HepG2 (cell line): ENCODE measurements at places on chromosomes 3 and 15. TPM values are rescaled to one million over a fixed set of nuclear protein-coding genes. Genes with fewer than 3 reads are reported as not detected.
A peak's percentile ranks its signal among the peaks of the same experiment; 100 is the strongest.

DNA sequence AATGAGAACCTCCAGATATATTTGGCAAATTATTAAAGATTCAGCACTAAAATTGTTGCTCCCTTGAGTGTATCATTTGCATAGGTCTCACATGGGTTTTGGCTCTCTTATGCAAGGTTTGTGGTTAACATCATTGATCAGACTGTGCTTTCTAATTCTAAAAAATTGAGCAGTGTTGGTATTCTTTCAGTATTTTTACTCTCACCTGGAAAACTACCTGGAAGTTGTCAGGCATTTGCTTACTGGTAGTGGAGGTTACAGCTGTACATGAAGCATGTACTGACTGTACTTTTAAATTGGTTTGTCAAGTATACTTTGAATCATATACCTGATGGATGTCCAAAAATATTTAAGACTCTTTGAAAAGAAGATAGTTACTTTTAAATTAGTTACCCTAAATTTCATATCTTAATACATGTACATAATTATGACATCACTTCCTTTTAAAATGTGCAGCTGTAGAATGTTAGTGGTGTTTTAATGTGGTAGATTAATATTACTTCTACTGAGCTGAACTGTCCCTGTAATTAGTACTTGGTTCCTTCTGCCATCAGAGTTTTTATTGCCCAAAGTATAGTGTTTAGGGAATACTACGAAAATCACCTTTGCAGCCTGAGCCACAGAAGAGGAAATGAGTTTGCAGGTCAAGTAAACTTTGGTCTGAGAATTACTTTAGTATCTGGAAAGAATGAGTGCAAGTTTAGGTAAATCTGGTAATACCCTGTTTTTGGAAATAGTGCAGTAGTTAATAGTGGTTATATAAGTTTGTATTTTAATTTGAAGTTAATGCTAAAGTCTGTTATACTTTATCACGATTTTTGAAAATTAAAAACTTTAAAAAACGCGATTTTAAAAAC, 2.8 kb downstream of the CHD2 start:
- H3K27me3 ChIP-seq = no peaks in the 10 kb centered on the region; the same call in 2 of the 3 replicates
- peaks cover 41% of the 10 kb centered on the region for H3K4me1 ChIP-seq
- peak overlapping the region; percentile 100 for H3K27ac ChIP-seq
- H3K4me3 ChIP-seq = peak overlapping the region; percentile 88
- no peak for DNase-seq

DNA sequence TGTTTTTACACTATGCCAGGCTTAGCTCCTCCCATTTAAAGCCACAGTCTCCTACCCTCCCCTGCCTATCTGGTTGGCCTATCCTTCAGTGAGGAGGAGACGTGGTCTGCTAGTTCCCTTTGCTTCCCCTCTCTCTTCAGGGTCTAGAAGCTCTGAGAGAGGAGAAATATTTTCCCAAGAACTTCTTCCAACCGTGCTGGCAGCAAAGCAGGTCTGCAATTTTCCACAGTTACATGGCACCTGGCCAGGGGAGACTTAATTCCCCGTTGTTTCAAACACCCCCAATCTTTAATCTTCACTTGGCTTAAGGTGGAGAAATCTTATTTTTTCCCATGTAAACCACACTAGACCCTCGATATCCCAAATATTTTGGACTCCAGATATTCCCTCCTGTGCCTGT, 149.5 kb upstream of the MCTP2 start:
- no peak overlapping the region for H3K27ac ChIP-seq
- no peaks in the 10 kb centered on the region for H3K36me3 ChIP-seq
- H3K4me1 ChIP-seq = no peaks in the 10 kb centered on the region
- H3K4me3 ChIP-seq = no peak overlapping the region
- no peak for DNase-seq

GRCh38 chr3:158395421-158395820, 175.6 kb upstream of the MLF1 start:
- no peaks in the 10 kb centered on the region for H3K27me3 ChIP-seq
- H3K27ac ChIP-seq = no peak overlapping the region
- no peak overlapping the region for H3K4me3 ChIP-seq
- no peaks in the 10 kb centered on the region for H3K4me1 ChIP-seq

DNA sequence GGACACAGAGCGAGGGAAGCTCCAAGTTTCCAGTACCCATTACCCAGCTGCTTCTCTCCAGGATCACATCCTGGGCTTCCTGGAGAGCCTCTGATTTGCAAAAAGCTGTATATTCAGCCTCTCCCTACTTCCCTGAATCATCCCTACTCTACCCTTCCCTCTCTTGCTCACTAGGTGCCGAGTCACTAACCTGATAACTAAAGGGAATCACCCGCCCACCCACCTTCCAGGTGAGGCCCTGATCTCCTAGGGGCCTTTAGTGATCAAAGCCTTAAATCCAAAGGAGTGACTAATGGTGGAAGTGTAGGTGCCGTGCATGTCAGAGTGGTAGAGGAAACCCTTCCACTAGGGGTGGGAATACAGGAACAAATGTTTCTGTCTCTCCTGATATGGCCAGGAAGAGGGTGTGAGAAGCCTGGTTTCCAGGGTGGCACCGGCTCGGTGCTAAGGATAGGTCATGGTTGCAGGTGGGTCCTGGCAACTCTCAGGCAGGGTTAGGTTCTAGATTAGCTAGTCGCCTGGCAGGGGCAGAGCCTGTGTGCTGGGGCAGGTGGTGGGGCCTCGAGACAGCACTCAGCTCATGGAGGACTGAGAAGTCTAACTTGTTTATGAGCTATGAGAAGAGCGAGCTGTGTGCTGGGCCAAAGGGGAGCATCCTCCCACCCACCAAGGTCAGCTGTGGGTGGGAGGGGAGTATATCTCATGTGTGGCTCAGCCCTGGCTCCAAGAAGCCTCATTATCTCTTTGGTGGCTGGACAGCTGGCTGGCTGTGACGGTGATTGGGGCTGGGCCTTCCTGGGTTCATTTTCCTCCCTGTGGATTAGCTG, 10.1 kb downstream of the SEMA7A start:
- H3K27me3 ChIP-seq = no peaks in the 10 kb centered on the region
- peak; percentile 28 for DNase-seq
- H3K36me3 ChIP-seq = no peaks in the 10 kb centered on the region; the same call in none of the 3 replicates
- no peak overlapping the region for H3K4me3 ChIP-seq
- peak overlapping the region; percentile 74 for H3K27ac ChIP-seq

- no peaks in the 10 kb centered on the region for H3K4me1 ChIP-seq
- no peaks in the 10 kb centered on the region; the same call in 1 of the 2 replicates for H3K27me3 ChIP-seq
- no peaks in the 10 kb centered on the region for H3K36me3 ChIP-seq
- DNase-seq = no peak
- no peak overlapping the region for H3K27ac ChIP-seq
- no peak overlapping the region for H3K4me3 ChIP-seq
Measured at GRCh38 chr3:169268286-169268776, 395.2 kb downstream of the MECOM start.

- H3K27me3 ChIP-seq = no peaks in the 10 kb centered on the region
- no peak overlapping the region for H3K4me3 ChIP-seq
- DNase-seq = no peak
- no peak overlapping the region for H3K27ac ChIP-seq
- no peaks in the 10 kb centered on the region for H3K4me1 ChIP-seq
- peaks cover 5% of the 10 kb centered on the region; the same call in 1 of the 3 replicates for H3K36me3 ChIP-seq
Measured at GRCh38 chr15:42695527-42696071, 41.3 kb downstream of the CDAN1 start.

GRCh38 chr3:41200669-41201021, 1.3 kb downstream of the CTNNB1 start:
- H3K27ac ChIP-seq = peak overlapping the region; percentile 69
- H3K4me1 ChIP-seq = peaks cover 41% of the 10 kb centered on the region
- peak overlapping the region; percentile 98 for H3K4me3 ChIP-seq
- peaks cover 5% of the 10 kb centered on the region; the same call in 1 of the 3 replicates for H3K27me3 ChIP-seq

GRCh38 chr3:144221761-144222160, 250.1 kb downstream of the DIPK2A start:
- H3K4me3 ChIP-seq = no peak overlapping the region
- no peaks in the 10 kb centered on the region for H3K27me3 ChIP-seq
- no peak for DNase-seq
- no peaks in the 10 kb centered on the region for H3K4me1 ChIP-seq

DNA sequence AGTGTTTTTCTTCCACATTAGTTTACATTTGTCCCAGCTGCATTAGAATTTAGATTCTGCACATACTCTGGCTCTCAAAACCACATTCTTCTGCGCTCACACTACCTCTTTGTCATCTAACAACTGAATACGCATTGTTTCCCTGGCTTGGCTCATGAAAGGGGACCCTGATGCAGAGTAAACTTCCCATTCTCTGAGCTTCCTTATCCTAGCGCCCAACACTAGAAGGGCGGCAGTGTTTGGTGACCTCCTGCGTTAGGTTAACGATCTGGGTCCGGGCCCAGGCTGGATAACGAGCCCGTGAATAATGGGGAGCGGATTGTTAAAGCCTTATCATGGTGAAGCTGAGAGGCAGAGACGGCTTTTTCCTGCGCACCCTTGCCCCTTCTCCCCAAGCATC, 63.9 kb downstream of the ETV5 start:
- peak; percentile 92 for DNase-seq
- no peaks in the 10 kb centered on the region for H3K27me3 ChIP-seq
- H3K4me3 ChIP-seq = peak overlapping the region; percentile 29
- peak overlapping the region; percentile 54 for H3K27ac ChIP-seq

- no peak for DNase-seq
- no peaks in the 10 kb centered on the region for H3K36me3 ChIP-seq
- H3K27me3 ChIP-seq = no peaks in the 10 kb centered on the region
- no peak overlapping the region for H3K27ac ChIP-seq
- H3K4me3 ChIP-seq = no peak overlapping the region
- H3K4me1 ChIP-seq = no peaks in the 10 kb centered on the region; the same call in 1 of the 2 replicates
Measured at GRCh38 chr3:65712140-65712539, 326.6 kb downstream of the MAGI1 start.

- H3K4me3 ChIP-seq = no peak overlapping the region
- peaks cover 14% of the 10 kb centered on the region for H3K4me1 ChIP-seq
- H3K27ac ChIP-seq = no peak overlapping the region
- peaks cover 23% of the 10 kb centered on the region for H3K36me3 ChIP-seq
- DNase-seq = peak; percentile 67
Measured at GRCh38 chr3:39096775-39097174, 10.7 kb downstream of the GORASP1 start.

- no peak for DNase-seq
- H3K4me3 ChIP-seq = no peak overlapping the region
- no peaks in the 10 kb centered on the region for H3K36me3 ChIP-seq
- no peaks in the 10 kb centered on the region for H3K27me3 ChIP-seq
- no peaks in the 10 kb centered on the region for H3K4me1 ChIP-seq
- no peak overlapping the region for H3K27ac ChIP-seq
Measured at GRCh38 chr3:117195034-117195433, 485.5 kb downstream of the TUSC7 start.

GRCh38 chr15:45110256-45110820, 3.6 kb downstream of the DUOX2 start:
- no peaks in the 10 kb centered on the region for H3K36me3 ChIP-seq
- no peak for DNase-seq
- no peak overlapping the region for H3K27ac ChIP-seq
- no peak overlapping the region for H3K4me3 ChIP-seq
- H3K4me1 ChIP-seq = peaks cover 19% of the 10 kb centered on the region

GRCh38 chr3:12870942-12871341, 29.6 kb upstream of the RPL32 start:
- H3K4me1 ChIP-seq = peaks cover 8% of the 10 kb centered on the region
- H3K4me3 ChIP-seq = no peak overlapping the region
- peaks cover 51% of the 10 kb centered on the region for H3K27me3 ChIP-seq
- H3K36me3 ChIP-seq = no peaks in the 10 kb centered on the region
- no peak overlapping the region for H3K27ac ChIP-seq

DNA sequence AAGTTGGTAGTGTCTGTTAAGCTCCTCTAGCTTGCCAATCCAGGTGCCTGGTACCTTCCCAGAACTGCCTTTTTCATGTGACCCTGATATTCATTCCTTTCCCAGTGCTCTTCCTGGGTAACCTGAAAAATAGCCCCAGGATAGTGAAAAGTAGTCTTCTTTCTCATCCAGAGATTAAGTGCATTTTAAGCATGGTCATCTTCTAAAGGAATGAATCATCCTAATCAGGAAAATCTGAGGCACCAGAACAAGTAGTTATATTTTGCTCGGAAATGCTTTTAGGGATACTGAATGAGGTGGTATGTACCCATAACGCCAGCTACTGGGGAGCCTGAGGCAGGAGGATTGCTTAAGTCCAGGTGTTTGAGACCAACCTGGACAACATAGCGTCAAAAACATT, 23.1 kb upstream of the PDCD6IP start:
- H3K27me3 ChIP-seq = no peaks in the 10 kb centered on the region
- no peak for DNase-seq
- no peak overlapping the region for H3K4me3 ChIP-seq
- no peaks in the 10 kb centered on the region for H3K36me3 ChIP-seq
- no peak overlapping the region for H3K27ac ChIP-seq

GRCh38 chr3:177338697-177339219, 141.5 kb upstream of the TBL1XR1 start:
- no peaks in the 10 kb centered on the region for H3K27me3 ChIP-seq
- DNase-seq = peak; percentile 95
- H3K27ac ChIP-seq = peak overlapping the region; percentile 77
- peak overlapping the region; percentile 35; the same call in 1 of the 2 replicates for H3K4me3 ChIP-seq
- H3K36me3 ChIP-seq = no peaks in the 10 kb centered on the region
- peaks cover 77% of the 10 kb centered on the region for H3K4me1 ChIP-seq

DNA sequence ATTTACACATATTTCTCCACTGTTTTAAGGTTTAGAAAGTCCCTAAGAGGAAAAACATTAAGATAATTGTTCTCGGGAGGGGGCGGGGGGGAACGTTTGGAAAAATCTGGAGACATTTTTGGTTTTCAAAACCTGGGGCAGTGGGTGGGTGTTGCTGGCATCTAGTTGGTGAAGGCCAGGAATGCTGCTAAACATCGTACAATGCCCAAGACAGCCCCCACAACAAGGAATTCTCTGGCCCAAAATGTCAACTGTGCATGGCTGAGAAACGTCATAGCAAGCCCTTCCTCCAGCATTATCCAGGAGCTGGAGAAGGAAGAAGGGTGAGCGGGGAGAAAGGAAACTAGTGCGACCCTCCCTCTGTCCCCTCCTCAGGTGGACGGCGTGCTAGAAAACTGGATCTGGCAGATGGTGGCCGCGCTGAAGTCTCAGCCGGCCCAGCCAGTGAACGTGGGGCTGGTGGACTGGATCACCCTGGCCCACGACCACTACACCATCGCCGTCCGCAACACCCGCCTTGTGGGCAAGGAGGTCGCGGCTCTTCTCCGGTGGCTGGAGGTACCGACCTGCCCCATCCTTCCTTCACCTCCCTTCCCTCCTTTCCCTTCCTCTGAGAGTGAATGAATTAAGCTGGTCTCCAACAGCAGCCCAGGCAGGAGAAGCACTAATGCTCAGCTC, 109.8 kb downstream of the LIPC start:
- DNase-seq = no peak
- H3K27ac ChIP-seq = no peak overlapping the region
- peaks cover 13% of the 10 kb centered on the region; the same call in 1 of the 3 replicates for H3K36me3 ChIP-seq
- H3K4me1 ChIP-seq = peaks cover 11% of the 10 kb centered on the region
- no peaks in the 10 kb centered on the region for H3K27me3 ChIP-seq

The SAMMSON gene
- polyA plus RNA-seq = not detected in 2 replicates

The MKRN2OS gene
- polyA plus RNA-seq = not detected in 2 replicates

The SLC4A7 gene
- polyA plus RNA-seq = 11.5 and 16.4 TPM in 2 replicates

The MESP2 gene
- polyA plus RNA-seq = not detected in 2 replicates

The SLC30A4 gene
- 0.01 TPM in 2 replicates for polyA plus RNA-seq

The CTXN2 gene
- 0.03 TPM in 1 of 2 replicates, not detected in the other for polyA plus RNA-seq

The POLR2H gene
- polyA plus RNA-seq = 165 and 194 TPM in 2 replicates
